ENCODE measurements at places on chromosomes 16 and 17.

DNA sequence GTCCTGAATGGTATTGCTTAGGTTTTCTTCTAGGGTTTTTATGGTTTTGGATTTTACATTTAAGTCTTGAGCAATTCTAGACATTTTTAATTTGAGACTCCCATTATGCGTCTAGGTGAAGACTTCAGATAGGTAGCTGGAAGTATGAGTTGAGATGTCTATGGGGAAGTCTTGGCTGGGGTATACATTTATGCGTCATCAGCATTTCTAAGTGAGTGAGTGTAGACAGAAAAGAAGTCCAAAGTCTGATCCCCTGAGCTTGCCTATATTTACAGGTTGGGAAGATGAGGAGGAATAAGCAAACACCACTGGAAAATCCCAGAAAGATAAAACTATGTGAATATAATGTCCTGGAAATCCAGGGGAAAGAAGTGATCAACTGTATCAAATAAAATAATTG is 68.9 kb downstream of the KCNJ2 start:
- no peak for DNase-seq

- no peak for DNase-seq
Observed at GRCh38 chr17:31580706-31581490, 189.4 kb downstream of the RAB11FIP4 start.

GRCh38 chr17:6138761-6139446 is 68.7 kb downstream of the WSCD1 start:
- no peak for DNase-seq

DNA sequence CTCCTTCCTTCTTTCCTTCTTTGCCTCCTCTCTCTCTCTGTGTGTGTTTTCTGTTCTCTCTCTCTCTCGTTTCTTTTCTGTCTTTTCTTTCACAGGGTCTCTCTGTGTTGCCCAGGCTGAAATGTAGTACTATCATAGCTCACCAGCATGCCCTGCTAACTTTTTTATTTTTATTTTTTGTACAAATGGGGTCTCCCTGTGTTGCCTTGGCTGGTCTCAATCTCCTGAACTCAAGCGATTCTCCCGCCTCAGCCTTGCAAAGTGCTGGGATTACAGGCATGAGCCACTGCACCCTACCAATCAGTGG is 1.5 kb downstream of the SLC5A11 start:
- no peak for DNase-seq

- DNase-seq, result peak; percentile 26
Observed at GRCh38 chr16:46830417-46830901, 521 bp downstream of the C16orf87 start.

- DNase-seq, result no peak
Observed at GRCh38 chr16:62700426-62701294, 664.4 kb upstream of the CDH8 start.

- no peak for DNase-seq
Observed at GRCh38 chr16:50839356-50839755, 97.5 kb downstream of the CYLD start.

GRCh38 chr17:65109990-65110680 is 27.0 kb upstream of the RGS9 start:
- DNase-seq, result no peak

DNA sequence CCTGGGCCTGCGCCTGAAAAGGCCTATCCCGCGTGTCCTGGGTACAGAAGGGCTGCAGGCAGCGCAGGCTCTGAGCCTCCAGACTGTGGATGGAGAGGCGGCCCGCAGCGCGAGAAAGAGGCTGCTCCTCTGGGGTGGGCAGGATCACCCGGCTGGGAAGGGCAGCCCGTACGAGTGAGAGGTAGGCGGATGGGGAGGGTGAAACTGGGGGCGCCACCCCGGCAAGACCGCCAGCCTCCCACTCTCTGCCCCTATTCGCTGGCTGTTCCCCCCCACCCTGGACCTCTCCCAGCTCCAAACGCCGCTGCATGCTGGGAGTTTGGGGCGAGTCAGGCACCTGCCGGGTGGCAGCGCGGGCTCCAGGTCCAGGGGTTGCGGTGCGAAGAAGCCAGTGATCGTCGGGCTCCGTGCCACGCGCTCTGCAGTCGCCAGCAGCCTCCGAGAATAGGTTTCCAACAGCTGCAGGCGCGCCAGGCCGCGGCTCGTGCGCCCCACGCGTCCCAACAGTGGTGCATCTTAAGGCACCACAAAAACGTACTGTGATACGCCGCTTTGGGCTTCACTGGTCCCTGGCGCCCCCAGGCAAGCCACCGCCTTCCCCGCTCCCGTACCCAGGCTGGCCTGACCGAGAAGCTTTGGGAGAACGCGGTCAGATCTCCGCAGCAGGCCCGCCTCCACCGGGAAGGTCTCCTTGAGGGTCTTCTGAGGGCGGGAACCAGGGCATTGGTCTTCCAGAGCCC is 1.1 kb downstream of the NOXO1 start:
- DNase-seq, result no peak

- DNase-seq, result no peak
Observed at GRCh38 chr17:37676115-37676925, 33.1 kb upstream of the DDX52 start.

- no peak for DNase-seq
Observed at GRCh38 chr16:62967163-62967562, 930.9 kb upstream of the CDH8 start.

- DNase-seq, result no peak
Observed at GRCh38 chr17:7138800-7139381, 24.3 kb upstream of the ASGR2 start.

GRCh38 chr16:85334718-85335583 is 222.7 kb upstream of the CIBAR2 start:
- peak; percentile 66 for DNase-seq

- DNase-seq, result peak; percentile 43
Observed at GRCh38 chr17:58112970-58113631, 29.9 kb downstream of the DYNLL2 start.

DNA sequence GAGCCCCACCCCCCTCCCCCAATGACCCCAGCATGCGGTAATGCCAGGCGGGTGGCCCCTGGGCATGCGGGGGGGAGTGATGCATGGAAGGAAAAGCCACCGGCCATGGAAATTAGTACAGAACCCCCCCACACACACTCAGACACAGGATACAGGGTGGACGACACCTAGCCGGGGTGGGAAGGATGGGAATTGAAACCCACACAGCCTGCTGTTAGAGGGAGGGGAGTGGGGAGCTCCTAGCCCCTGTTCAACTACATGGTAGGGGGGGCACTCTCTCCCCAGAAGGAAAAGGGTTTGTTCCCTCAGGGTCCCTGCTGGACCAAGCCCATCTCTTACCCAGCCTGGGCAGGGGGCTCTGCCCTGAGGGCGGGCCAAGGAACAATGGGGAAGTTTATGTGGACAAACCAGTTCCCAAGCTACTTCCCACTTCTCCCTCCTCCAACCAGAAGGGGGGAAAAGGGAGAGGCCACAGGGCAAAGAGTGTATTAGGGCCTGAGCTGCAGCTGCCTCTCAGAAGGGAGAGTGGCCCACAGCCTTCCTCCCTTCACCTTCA is 5.2 kb downstream of the TMUB2 start:
- no peak for DNase-seq

DNA sequence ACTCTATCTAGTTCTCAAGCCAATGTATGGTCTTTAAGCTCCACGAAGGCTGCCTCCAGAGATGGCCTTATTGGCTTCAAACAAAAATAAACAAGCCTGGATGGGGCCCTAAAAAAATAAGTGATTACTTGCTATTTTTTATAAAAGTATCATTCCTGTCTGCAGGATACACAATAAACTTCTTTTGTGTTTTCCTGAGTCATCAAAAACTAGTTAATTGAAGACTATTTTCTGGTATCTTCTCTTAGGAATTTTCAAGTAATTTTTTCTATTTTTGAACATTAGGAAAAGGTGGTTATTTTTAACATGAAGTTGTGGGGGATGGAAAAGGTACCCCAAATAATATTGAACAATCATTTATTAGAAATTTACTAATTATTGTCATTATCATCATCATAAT is 213.1 kb upstream of the DYNLRB2 start:
- DNase-seq, result no peak

- no peak for DNase-seq
Observed at GRCh38 chr16:57023541-57024249, 34.3 kb downstream of the NLRC5 start.

DNA sequence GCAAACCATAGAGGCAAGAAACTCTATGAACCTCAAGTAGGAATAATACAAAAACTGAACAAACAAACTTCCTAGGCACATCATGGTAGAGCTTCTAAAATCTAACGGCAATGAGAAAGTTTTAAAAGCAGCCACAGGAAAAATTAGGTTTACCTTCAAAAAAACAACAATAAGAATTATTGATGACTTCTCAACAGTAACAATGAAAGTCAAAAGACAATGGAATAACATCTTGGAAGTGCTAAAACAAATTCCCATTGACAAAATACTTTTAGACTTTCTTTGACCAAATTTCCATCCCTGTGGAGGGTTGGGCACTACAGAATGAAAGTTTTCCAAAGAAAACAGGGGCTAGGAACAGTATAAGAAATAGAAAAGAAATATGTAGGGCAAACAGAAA is 222.9 kb upstream of the ERCC4 start:
- DNase-seq, result no peak

- no peak for DNase-seq
Observed at GRCh38 chr16:49738832-49739231, 117.1 kb downstream of the ZNF423 start.

DNA sequence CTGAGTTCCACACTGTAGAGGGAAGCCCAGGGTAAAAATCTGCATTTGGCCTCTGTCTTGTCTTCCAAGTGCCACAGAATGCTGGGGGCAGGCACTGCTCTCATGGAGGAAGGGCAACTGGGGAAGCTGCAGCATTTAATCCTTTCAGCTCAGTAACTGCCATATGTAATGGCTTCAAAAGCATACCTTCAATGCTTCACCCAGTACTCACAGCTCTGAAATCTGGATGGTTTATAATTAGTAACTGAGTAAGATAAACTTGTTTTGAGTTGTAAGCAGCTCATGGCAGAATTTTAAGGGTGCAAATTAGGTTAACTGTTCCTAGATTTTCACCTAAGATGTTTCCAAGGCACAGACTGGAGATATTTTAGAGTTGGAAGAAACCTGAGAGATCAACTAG is 24.5 kb downstream of the PMP22 start:
- DNase-seq, result no peak

DNA sequence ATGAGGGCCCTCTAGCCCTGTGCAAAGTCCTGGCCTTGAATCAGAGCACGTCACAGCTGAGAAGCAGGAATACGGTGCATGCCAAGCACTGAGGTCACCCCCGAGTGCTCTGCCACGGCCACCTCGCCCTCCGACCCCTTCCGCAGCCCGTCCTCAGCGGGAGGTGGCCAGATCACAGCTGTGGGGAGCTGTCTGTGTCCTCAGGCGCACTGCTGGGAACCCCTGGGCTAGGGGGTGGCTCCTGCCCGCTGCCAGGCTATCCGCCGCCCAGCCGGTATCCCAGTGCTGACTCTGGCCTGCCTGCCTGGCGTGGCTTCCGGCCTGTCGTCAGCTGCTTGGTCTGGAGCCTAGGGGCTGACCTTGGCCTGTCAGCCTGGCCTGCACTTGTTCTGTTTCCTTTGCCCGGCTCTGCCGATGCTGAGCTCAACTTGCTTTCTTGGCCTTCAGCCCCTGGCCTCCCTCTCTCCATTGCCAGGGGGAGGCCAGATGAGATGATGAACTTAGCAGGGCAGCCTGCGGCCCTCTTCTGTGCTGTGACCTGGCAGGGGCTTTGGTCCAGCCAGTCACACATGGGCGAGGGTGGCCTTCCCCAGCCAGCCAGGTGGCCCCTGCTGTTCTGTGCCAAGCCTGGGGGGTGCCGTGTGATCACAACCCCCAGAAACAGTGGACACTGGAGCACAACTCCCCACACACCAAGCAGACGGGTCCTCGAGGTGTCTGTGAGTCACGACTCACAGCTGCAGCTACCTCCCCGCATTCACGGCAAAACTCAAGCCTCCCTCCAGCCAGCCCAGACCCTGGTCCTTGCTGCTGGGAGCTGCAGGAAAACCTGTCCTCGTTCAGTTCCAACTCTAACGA is 77.3 kb downstream of the ZDHHC7 start:
- no peak for DNase-seq

DNA sequence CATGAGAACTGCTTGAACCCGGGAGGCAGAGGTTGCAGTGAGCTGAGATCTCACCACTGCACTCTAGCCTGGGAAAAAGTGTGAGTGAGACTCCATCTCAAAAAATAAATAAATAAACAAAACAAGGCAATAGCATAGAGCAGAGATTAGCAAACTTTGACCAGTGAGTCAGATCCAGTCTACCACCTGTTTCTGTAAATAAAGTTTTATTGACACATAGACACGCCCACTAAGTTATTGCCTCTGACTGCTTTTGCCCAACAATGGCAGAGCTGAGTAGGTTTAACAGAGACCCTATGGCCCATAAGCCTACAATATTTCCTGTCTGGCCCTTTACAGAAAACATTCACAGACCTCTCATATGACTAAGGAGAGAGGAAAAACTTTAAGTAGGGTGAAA is 44.3 kb downstream of the XYLT1 start:
- DNase-seq, result no peak

GRCh38 chr17:4560837-4561256 is 470 bp upstream of the GGT6 start:
- no peak for DNase-seq

DNA sequence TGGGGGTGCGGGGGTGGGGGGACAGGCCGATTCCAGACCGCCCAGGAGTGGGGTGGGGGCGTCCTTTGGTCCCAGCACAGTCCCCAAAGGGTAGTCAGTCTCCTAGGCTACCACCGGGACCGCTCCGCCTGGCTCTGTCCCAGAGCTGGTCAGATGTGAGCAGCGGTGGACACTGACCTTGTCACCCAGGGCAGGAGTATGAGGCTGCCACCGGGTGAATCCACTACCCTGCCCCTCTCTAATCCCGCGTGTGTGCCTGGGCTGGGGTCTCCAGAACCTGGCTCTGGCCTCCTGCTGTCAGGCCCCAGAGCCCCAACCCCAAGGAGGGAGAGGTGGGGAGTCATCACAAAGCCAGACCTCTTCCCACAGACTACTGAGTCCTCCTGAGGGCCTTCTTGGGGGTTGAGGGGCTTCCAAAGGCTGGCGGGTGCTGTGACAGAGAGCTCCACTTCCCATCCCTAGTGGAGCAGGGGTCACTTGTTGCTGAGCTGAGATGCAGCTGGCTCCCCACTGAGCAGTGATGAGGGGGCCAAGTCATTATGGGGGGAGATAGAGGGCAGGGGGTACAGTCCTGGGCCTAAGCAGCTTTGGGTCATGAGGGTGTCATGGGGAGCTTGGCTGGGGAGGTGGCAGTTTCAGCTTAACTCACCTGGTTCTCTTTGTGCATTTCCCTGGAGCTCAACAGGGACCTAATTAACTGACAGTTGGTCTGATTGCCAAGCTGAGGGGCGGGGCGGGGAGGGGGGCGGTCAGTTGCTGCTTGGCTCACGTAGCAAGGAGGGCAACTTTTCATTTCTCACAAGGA is 1.2 kb downstream of the PPP1R1B start:
- no peak for DNase-seq
